Activated naive CD8-positive, alpha-beta T cell treated with anti-CD3 and anti-CD28 coated beads, Interleukin-2, amount 10 ng/mL, durations not matched to agents 7 days and 5 days (primary cell): ENCODE measurements at places on chromosomes 6 and 20.

- DNase-seq = no peak
These were observed 45.2 kb upstream of the CTAGE9 start for GRCh38 chr6:131756039-131756438.

GRCh38 chr20:64077094-64077493 is 2.2 kb downstream of the RGS19 start:
- peak; percentile 70 for DNase-seq

DNA sequence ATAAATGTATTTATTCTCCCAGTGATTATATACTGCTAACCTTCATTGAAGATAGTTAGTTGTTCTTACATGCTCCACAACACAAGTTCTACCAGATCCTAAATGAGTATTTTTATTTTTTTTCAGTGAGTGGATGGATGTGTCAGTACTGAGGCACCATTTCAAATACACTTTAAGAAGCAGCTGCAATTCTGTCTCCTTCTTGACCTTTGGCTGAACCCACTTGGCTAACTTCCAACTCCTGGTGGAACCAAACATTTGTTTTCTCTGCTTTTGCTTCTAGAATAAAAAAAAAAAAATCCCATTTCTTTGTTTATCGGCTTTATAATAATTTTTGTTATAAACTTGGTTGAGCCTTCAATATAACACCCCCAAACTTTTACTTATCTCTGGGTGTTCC is 458.3 kb upstream of the MAP3K7 start:
- DNase-seq = no peak

- no peak for DNase-seq
These were observed 34.9 kb upstream of the BMP6 start for GRCh38 chr6:7691021-7691420.

- no peak for DNase-seq
These were observed 29.2 kb downstream of the NOX3 start for GRCh38 chr6:155426408-155426945.

DNA sequence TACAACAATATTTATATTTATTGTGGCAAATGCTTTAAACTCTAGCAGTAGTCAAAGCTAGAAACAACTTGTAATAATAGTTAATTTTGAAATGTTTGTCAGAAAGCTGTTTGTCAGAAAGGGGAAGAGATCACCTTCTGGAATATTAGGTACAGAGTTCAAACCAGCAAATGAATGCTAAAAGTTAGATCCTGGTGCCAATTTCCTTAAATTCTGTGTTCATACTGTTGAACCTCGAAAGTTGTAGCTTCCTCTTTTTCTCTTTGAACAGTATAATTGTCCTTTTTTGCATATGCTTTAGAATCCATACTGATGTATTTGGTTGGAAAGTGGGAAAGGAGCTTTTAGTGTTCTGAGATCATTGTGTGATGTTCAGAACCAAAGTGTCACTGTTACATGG is 22.4 kb downstream of the ITCH start:
- DNase-seq = no peak

DNA sequence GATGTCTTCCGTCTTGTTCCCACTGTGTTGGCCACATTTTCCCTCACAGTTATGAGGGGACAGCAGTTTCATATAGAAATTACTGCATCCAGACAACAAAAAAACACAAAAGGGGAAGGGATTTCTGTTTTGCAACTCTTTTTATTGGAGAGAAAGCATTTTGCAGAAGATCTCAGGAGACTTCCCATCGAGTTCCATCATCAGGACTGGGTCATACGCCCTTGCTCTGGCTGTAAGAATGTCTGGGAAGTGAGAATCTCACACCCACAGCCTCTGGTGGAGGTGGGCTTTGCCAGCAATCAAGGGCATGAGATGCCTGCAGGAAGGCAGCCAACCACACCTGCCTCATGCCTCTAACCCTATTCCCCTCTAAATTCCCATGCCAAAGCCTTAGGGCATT is 5.8 kb upstream of the IGF2R start:
- no peak for DNase-seq

GRCh38 chr20:59932616-59933295 is 681 bp downstream of the SYCP2 start:
- no peak for DNase-seq

DNA sequence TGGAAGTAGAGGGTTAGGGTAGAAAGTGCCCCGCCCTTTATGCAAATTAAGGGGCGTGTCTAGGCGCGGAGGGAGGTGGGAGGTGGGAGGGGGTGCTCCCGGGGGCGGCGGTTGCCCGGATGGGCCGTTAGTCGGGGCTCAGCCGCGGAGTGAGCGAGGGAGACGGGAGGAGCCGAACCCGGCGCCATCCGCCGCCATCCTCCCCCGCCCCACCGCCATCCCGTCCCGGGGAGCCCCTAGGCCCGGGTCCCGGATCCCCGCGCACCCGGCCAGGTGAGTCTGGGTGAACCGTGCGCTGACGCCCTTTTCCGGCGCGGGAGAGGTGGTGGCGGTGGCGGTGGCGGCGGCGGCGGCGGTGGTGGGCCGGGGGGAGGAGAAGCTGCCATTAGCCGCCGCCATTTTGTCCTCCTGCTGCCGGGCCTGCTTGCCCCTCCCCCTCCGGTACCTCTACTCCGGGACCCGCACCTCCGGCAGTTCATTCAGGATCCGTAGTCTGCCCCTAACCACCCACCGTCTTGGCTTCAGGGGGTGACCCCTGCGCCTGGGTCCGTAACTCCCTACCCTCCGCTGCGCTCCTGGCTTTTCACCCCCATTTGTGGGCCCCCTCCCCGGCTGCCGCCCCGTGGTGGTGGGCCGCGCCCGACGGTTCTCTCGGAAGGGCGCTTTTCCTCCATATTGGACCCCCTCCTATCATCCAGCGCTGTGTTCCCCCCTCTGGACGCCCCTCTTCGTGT is at the start of gene PRRC2A:
TSS of gene PRRC2A (plus strand) at position 130 of the 734 bp plus-strand sequence. CDS start 2,075 bp downstream, outside the sequence.
- peak; percentile 91 for DNase-seq

- DNase-seq = no peak
These were observed 18.5 kb upstream of the SERPINB9 start for GRCh38 chr6:2921520-2922115.

DNA sequence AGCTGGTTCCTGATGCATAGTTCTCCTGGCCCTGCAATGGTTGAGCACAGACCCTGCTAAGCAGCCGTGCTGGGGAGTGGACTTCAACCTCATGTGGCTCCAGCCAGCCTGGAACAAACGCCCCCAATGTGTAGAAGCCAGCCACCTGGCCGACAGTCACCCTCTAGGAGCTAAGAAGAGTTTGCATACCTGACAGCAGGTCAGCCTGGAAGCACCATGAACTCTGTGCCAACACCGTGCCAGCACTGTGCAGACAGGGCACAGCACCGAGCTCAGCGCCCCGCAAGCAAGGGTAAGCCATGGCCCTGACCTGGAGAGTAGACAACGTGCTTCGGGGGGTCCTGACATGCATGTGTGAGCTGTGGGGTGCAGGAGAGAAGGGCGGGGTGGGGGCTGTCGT is 356.3 kb downstream of the ZFAND3 start:
- DNase-seq = no peak
